Epithelial cell of proximal tubule (primary cell): ENCODE measurements at places on chromosomes 7 and 10. TPM values are rescaled to one million over a fixed set of nuclear protein-coding genes. Genes with fewer than 3 reads are reported as not detected.

The PTF1A gene
- not detected in 2 replicates for total RNA-seq

DNA sequence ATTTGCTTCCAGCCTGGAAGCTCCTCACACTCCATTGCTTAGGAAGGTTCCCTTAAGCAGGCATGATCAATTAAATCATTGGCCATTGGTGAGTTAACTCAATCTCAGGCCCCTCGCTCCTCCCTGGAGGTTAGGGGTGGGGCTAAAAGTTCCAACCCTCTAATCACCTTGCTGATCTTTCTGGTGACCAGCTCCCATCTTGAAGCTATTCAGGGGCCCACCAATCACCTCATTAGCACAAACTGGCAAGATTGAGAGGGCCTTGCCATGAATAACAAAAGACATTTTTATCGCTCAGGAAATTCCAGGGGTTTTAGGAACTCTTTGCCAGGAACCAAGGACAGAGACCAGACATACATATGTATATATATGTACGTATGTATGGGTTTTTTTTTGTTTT lies 58.4 kb downstream of the AGK start:
- DNase-seq: no peak

The CYP26A1 gene
- total RNA-seq: not detected in 2 replicates

DNA sequence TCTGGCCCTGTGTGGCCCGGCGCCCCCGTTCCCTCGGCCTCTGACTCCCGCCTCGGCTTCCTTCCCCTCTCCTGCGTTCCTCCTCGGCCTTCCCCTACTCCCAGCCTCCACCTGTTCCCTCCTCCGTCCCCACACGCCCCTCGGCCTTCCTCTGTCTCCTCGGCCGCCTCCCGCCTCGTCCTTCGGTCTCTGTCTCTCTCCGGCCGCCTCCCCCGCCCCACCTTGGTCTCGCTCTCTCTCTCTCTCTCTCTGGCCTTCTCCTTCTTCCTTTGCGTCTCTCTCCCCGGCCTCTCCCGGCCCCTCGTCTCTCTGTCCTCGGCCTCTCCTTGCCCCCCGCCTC lies 588 bp downstream of the GET4 start:
- no peak for DNase-seq

The SUN3 gene
- total RNA-seq: 0.43 TPM in 1 of 2 replicates, not detected in the other

The MYOZ1 gene
- 1.1 TPM in 1 of 2 replicates, not detected in the other for total RNA-seq

The ZNF804B gene
- not detected in 2 replicates for total RNA-seq

DNA sequence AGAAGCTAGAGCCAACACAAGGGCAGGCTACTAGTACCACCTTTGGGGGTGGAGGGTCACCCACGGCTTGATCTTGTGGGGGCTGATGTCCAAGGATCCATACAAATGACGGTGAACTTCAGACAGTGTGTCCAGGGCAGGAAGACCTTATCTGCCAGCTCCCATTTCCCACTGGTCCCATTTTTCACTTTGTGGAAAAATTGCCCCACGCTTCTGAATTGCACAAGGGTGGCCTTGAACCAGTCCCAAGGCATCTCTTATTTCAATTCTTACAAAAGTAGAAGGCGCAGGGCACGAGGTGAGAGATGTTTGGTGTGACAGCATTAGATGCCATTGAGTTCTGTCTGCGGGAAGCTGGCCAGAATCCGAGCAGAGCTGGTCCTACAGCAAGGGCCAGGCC lies 252.7 kb upstream of the CELF2 start:
- no peak for DNase-seq

DNA sequence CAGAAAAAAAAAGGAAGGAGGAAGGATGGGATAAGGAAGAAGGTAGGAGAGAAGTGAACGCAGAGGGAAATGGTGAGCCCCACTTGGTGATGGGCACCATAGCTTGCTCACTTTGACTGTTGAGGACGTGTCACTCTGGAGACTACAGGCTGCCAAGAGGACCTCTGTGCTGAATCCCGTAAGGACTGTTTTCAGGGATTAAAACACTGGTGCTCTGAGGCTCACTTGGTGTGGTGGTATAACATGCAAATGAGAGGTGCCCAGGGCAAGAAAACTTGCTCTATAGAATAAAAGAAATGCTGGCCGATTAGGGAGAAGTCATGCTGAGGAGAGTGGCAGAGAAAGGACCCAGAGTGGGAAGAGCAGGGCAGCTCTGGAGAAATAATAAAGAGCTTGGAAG lies 5.3 kb upstream of the IL2RA start:
- DNase-seq: no peak

- DNase-seq: no peak
Observed at GRCh38 chr10:89808842-89809241, 107.5 kb downstream of the KIF20B start.
